ENCODE measurements at places on chromosomes 1 and 21. TPM values are rescaled to one million over a fixed set of nuclear protein-coding genes. Genes with fewer than 3 reads are reported as not detected.

Gene AMY1B
- total RNA-seq = not detected

Gene MARK1
- 0.13 TPM for total RNA-seq

Gene CYP4B1
- not detected for total RNA-seq

Gene PTPN22
- total RNA-seq = 104 TPM

Gene MTF2
- total RNA-seq = 47.8 TPM

Gene GCLM
- total RNA-seq = 16.1 TPM

Gene SELE
- total RNA-seq = not detected

Gene EDARADD
- total RNA-seq = 2.0 TPM

- no peak overlapping the region for H3K4me3 ChIP-seq
- no peaks in the 10 kb centered on the region for H3K36me3 ChIP-seq
- no peak overlapping the region for H3K27ac ChIP-seq
- peaks cover 2% of the 10 kb centered on the region for H3K27me3 ChIP-seq
- no peaks in the 10 kb centered on the region for H3K4me1 ChIP-seq
These were observed 17.3 kb upstream of the TIPRL start for GRCh38 chr1:168161459-168161858.

GRCh38 chr1:98906361-98906760 lies 98.3 kb downstream of the PLPPR5 start:
- H3K27ac ChIP-seq = no peak overlapping the region
- H3K36me3 ChIP-seq = no peaks in the 10 kb centered on the region
- H3K4me3 ChIP-seq = no peak overlapping the region

DNA sequence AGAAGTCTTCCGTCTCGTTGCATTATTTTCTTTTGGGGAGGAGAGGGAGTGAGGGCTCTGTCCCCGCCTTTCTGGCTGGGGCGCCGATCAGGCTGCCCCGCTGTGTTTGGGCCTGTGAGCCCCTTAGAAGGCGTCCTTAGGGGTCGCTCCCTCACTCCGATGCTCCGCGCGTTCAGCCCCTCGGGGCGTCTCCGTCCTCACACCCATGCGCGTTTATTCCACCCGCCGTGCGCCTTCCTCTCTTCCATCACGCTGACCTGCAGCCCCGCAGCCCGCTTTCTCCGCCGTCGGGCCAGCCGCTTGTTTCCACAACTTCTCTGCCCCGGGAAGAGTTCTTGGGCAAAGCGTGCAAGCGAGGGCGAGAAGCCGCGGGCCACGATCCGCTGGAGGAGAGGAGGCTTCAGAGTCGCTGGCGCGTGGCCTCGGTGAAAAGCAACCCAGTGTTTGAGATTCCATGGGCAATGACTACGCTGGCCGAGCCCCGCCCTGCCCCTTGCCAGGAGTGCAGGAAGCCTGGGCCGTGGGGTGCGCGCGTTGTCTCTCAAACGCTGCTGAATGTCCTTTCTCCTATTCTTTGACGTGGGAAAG lies 27.7 kb downstream of the TRIM11 start:
- no peaks in the 10 kb centered on the region for H3K36me3 ChIP-seq
- no peak for DNase-seq
- H3K27ac ChIP-seq = no peak overlapping the region
- H3K4me3 ChIP-seq = no peak overlapping the region
- H3K27me3 ChIP-seq = peaks cover 10% of the 10 kb centered on the region
- H3K4me1 ChIP-seq = peaks cover 11% of the 10 kb centered on the region

GRCh38 chr1:22704440-22705067 lies 6.1 kb upstream of the EPHB2 start:
- DNase-seq = peak; percentile 79
- H3K27me3 ChIP-seq = peaks cover 6% of the 10 kb centered on the region
- H3K4me1 ChIP-seq = peaks cover 5% of the 10 kb centered on the region
- no peak overlapping the region for H3K27ac ChIP-seq

DNA sequence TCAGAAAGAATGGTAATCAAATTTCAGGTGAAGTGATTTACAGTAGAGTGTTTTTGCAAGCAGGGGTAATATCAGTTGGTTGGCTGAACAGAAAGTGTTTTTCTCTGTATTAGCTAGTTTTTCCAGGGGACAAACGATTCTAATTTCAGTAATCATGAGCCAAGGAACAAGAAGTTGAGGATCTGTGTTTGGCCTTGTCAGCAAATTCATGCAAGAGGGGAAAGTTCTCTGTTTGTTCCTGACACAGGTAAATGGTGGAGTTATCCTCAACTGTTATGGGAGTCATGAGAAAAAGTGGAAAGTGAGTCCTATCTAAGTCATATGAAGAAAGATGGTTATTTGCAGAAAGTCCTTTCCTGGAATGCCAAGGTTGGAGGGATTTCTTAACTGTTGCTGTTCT lies 24.6 kb upstream of the SLC35A3 start:
- no peak for DNase-seq
- H3K27ac ChIP-seq = no peak overlapping the region
- no peaks in the 10 kb centered on the region for H3K27me3 ChIP-seq
- no peak overlapping the region for H3K4me3 ChIP-seq
- no peaks in the 10 kb centered on the region for H3K36me3 ChIP-seq
- H3K4me1 ChIP-seq = no peaks in the 10 kb centered on the region

- no peak overlapping the region for H3K27ac ChIP-seq
- no peaks in the 10 kb centered on the region for H3K4me1 ChIP-seq
- no peak overlapping the region for H3K4me3 ChIP-seq
- H3K36me3 ChIP-seq = no peaks in the 10 kb centered on the region
These were observed 278.5 kb downstream of the KCNH1 start for GRCh38 chr1:210855440-210855839.

DNA sequence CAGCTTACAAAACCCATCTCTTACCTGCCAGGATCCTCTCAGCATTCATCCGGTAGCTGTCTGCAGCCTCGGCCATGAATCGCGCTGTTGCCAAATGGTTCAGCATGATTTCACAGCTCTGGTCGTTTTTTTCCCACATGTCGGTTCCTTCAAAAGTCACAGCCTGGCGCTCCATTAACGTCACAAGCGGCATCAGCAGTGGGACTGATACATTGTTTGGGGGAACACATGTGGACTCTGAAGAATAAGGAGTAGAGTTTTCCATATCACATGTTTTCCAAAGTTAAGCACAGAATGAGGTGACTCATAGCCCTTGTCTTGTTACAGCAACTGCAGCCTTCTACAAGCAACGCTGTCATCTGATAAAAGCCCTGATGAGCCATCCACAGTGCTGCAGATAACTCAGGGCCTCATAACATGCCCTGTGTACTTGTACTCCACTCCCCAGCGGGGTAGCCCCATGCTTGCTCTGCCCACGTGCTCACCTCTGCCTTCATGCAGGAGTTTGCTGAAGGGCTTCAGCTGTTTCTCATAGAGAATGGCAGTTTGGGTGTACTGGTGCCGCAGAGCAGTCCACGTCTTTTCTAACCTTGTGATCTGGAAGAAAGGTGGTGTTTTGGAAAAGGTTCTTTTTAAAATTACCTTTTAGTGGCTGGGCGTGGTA lies 114.2 kb downstream of the BCAR3 start:
- no peak overlapping the region for H3K27ac ChIP-seq
- no peak for DNase-seq
- H3K4me3 ChIP-seq = no peak overlapping the region
- no peaks in the 10 kb centered on the region for H3K36me3 ChIP-seq

- H3K4me3 ChIP-seq = no peak overlapping the region
- H3K27me3 ChIP-seq = no peaks in the 10 kb centered on the region
- H3K27ac ChIP-seq = no peak overlapping the region
- no peaks in the 10 kb centered on the region for H3K36me3 ChIP-seq
These were observed 2.8 kb upstream of the EYA3 start for GRCh38 chr1:28091043-28091781.

- peaks cover 61% of the 10 kb centered on the region for H3K27me3 ChIP-seq
- H3K4me1 ChIP-seq = peaks cover 5% of the 10 kb centered on the region
- DNase-seq = no peak
- no peaks in the 10 kb centered on the region for H3K36me3 ChIP-seq
- H3K27ac ChIP-seq = no peak overlapping the region
These were observed 8.5 kb upstream of the ARHGAP29 start for GRCh38 chr1:94245747-94246438.

GRCh38 chr1:18922319-18922726 lies 20.0 kb upstream of the ALDH4A1 start:
- no peak overlapping the region for H3K4me3 ChIP-seq
- peaks cover 28% of the 10 kb centered on the region for H3K36me3 ChIP-seq
- DNase-seq = no peak
- H3K27me3 ChIP-seq = no peaks in the 10 kb centered on the region
- no peak overlapping the region for H3K27ac ChIP-seq

DNA sequence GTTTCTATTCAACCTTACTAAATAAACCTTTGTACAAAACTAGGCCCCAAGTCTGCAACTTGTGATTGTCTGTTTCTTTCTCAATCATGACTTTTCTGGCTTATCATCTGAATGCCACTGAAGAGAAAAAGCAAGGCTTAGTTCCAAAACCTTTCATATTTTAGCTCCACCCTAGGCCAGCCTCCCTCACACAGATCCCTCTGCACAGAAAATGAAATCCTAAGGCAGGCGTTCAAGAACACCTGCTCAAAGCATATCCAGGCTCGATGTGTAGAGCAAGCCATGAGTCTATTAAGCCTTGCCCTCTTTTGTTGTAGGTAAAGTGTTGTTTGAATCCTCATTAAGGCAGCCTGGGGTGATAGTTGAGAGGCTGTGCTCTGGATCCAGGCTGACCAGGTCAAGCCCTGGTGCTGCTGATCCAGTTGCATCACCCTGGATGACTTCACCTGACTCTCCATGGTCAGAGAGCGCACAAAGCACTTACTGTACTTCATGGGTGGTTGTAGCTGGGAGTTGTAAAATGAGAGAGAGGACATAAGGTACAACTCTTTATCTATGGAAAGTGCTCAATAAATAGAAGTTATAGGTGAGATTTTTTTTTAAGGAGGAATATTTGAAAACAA lies 39.0 kb downstream of the FYB2 start:
- H3K36me3 ChIP-seq = no peaks in the 10 kb centered on the region
- H3K4me3 ChIP-seq = no peak overlapping the region
- no peaks in the 10 kb centered on the region for H3K27me3 ChIP-seq
- DNase-seq = no peak
- no peaks in the 10 kb centered on the region for H3K4me1 ChIP-seq
- H3K27ac ChIP-seq = no peak overlapping the region

- peak overlapping the region; percentile 9 for H3K27ac ChIP-seq
- no peak overlapping the region for H3K4me3 ChIP-seq
- peaks cover 25% of the 10 kb centered on the region for H3K36me3 ChIP-seq
- H3K4me1 ChIP-seq = peaks cover 10% of the 10 kb centered on the region
These were observed 1.2 kb upstream of the SRSF11 start for GRCh38 chr1:70220015-70220414.

- H3K27ac ChIP-seq = no peak overlapping the region
- peaks cover 5% of the 10 kb centered on the region for H3K4me1 ChIP-seq
- no peak overlapping the region for H3K4me3 ChIP-seq
These were observed 55.1 kb downstream of the COL18A1 start for GRCh38 chr21:45460011-45460565.

DNA sequence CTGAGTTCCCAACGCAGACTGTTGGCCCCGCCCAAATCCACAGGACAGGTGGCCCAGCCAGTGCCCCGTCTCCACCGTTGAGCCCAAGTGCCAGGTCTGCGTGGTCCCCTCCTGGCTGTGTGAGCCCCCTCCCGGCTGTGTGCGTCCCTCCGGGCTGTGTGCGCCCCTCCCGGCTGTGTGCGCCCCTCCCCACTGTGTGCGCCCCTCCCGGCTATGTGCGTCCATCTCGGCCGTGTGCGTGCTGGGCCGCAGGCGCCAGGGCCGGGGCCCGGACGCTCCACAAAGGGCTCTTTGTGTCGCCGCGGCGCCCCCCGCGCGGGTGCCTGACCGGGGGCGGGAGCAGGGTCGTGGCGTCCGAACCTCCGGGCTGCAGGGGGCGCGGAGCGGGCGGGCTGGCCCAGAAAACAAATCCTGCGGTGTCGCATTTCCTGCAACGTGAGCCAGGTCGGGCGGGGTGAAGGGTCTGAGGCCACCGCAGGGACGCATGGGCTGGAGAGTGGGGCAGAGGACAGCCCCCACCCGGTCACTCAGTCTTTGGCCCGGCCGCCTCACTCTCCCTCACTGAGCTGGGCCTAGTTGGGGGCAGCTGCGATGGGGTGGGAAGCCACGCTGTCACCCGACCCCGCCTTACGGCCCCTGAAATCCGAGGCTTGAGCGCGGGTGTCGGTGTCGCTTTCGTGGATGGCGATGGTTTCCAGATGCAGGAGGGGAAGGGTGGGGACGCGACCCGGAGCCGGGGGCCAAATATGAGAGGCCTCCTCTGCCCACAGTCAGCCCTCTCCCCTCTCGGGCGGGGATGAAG lies 18.8 kb downstream of the TNFRSF25 start:
- H3K27ac ChIP-seq = no peak overlapping the region
- H3K4me1 ChIP-seq = peaks cover 25% of the 10 kb centered on the region
- no peak for DNase-seq
- no peak overlapping the region for H3K4me3 ChIP-seq
- peaks cover 17% of the 10 kb centered on the region for H3K27me3 ChIP-seq

DNA sequence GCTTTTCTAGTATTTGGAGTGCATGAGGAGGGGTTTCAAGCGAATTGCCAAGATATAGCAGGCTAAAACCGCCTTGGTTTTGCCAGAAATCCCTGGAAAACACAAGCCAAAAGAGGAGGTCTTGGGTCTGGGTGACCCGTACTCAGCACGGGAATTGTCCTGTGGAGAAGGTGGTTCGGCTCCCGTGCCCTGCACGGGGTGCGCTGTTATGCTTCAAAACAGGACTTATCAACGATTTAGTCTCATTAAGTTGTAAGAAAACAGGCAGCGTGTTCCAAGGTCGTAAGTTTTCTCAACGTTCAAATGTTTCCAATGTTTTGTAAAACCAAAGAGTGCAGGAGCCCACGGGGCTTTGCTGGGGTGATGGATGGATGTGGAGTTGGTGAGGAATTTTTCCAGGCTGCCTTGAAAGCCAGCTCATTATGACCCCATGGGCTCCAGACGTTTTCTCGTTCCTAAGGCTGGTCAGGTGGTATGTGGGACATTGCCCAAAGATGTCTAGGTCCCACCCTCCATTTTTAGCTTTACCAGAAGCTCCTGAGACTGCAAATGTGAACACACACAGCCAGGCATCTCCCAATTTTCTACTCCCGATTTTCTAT lies 75.4 kb upstream of the CLDN14 start:
- no peaks in the 10 kb centered on the region for H3K4me1 ChIP-seq
- no peak overlapping the region for H3K4me3 ChIP-seq
- DNase-seq = no peak
- H3K36me3 ChIP-seq = no peaks in the 10 kb centered on the region

GRCh38 chr1:108199781-108200686 lies at the start of gene SLC25A24:
Gene SLC25A24, minus strand, starts transcription at chr1:108200343. Its CDS starts 205 bp downstream, at chr1:108200138.
- no peaks in the 10 kb centered on the region for H3K27me3 ChIP-seq
- peaks cover 15% of the 10 kb centered on the region for H3K4me1 ChIP-seq
- DNase-seq = peak; percentile 53
- peak within 1 kb of the TSS; percentile 80 for H3K27ac ChIP-seq

- no peak overlapping the region for H3K4me3 ChIP-seq
- no peak overlapping the region for H3K27ac ChIP-seq
- no peaks in the 10 kb centered on the region for H3K36me3 ChIP-seq
- H3K4me1 ChIP-seq = no peaks in the 10 kb centered on the region
- DNase-seq = no peak
These were observed 2.2 kb downstream of the ATP1A2 start for GRCh38 chr1:160117709-160118183.

DNA sequence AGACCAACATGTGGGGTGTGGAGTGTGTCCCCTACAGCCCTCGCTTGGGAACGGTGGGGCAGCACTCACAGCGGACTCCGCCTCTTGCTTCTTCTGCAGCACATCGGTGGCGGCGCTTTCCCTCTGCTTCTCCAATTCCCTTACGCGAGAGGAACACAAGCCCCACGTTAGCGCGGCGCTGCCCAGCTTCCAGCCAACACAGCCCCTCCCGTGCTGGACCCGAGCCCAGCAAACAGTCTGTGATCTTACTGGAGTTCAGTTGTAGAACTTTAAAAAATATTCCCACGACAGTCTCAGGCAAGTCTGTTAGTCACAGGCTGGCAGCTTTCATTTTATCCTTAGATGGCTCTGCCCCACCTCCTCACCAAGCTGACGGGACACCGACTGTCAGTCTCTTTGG lies 13.6 kb downstream of the THAP3 start:
- peaks cover 49% of the 10 kb centered on the region for H3K36me3 ChIP-seq
- no peaks in the 10 kb centered on the region for H3K4me1 ChIP-seq
- no peak for DNase-seq
